ENCODE measurements at places on chromosomes 1 and 21.

- DNase-seq: no peak
Observed at GRCh38 chr1:22332795-22333499, 118.7 kb upstream of the ZBTB40 start.

DNA sequence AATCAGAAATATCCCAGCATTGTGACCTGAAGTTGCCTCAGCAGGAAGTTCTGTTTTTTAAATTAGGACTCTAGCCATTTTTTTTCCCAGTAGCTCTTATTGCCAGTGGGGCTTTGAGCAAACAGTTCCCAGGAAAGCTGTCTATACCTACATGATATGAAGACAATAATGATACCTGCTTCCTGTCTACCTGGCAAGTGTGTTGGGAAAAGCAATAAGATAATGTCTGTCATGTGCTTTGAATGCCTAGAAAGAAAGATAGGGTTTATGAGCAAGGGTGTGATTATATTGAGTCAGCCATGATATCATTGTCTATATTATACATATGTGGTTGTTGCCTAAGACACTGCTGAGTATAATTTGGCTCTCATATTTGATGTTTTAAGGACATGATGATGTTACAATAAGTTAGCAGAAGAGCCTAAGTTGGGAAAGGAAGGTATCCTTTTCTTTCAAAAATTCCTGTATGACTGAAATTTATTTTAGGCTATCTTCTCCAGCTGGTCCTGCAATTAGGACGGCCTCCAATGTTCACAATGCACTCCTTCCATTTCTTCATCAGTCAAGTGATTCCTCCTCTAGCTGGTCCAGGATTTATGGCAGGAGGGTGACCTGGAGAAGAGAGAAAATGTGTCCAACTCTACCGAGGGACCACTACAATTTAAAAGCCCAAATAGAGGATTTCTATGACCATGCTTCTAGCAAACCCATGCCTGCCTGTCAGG is 99.6 kb upstream of the CDC42BPA start:
- DNase-seq: no peak

DNA sequence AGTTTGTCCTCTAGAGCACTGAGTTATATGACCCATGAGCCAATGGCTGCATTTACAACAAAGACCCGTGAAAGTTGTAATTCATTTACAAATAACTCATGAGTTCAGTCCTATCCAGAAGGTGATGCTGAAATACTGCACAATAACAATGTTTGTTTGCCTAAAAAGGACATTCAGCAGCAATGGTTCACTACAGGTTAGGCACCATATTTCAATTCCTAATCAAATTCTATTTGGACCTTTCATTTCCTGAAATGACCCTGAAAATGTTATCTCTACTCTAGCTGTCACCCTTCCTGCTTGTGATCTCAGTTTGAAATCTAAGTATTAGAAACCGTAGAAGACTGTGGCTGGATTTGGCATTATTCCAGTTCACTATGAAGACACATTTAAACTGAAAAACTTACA is 191.2 kb upstream of the SAMSN1 start:
- no peak for DNase-seq

- no peak for DNase-seq
Observed at GRCh38 chr1:50271337-50271736, 151.9 kb downstream of the DMRTA2 start.

- DNase-seq: no peak
Observed at GRCh38 chr1:119114786-119115185, 25.7 kb downstream of the WARS2 start.

DNA sequence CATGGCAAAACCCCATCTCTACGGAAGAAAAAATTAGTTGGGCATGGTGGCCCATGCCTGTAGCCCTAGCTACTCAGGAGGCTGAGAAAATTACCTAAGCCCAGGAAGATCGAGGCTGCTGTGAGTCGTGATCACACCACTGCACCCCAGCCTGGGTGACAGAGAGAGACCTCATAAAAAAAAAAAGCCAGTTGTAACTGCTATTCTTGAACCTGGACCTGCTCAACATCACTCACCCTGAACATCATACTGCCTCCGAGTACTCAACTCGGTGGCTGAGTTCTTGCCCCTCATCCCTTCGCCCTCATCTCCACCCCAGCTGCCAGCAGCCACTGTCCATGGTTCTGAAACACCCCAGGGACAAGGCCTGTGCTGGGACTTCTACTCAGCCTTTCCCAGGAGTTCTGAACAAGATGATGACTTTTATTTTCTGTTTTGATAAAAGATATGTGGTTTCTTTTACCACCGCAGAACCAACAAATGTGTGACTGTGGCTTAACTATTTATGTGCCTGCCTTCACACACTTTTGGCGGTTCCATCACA is 5.4 kb upstream of the DISP3 start:
- DNase-seq: no peak

GRCh38 chr1:220426989-220427388 is 100.9 kb upstream of the MARK1 start:
- DNase-seq: no peak

DNA sequence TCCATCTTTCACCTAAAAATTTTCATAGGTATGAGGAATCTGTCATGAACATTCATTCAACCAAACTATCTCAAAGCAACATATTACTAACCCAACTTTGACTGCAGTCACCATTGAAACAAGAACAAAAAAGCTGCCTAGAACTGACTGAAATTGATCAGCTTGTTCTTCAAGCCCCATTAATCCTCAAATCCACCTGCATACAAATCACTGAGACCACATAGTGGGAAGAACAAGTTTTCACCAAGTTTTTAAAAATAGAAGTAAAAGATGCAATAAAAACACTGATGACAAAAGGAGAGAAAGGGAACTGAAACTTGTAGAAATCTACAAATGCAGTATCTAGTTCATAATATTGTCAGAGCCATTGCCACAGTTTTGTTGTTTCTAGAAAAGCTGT is 6.1 kb downstream of the SORT1 start:
- DNase-seq: no peak

- DNase-seq: no peak
Observed at GRCh38 chr1:5312293-5312674, 657.9 kb downstream of the AJAP1 start.

- DNase-seq: no peak
Observed at GRCh38 chr1:172821609-172822274, 162.8 kb downstream of the FASLG start.

DNA sequence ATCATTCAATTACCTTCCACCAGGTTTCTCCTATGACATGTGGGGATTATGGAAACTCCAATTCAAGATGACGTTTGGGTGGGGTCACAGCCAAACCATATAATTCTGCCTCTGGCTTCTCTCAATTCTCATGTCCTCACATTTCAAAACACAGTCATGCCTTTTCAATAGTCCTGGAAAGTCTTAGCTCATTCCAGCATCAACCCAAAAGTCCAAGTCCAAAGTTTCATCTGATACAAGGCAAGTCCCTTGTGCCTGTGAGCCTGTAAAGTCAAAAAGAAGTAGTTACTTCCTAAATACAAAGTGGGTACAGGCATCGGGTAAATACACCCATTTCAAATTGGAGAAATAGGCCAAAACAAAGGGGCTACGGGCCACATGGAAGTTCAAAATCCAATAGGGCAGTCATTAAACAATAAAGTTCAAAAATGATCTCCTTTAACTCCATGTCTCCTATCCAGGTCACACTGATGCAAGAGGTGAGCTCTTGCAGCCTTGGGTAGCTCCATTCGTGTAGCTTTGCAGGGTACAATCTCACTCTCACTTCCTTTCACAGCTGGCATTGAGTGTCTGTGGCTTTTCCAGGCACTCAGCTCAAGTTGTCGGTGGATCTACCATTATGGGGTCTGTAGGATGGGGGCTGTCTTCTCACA is 112.9 kb downstream of the FCRL5 start:
- no peak for DNase-seq

GRCh38 chr1:208002672-208003071 is 91.7 kb upstream of the CD34 start:
- no peak for DNase-seq

GRCh38 chr1:113255720-113256347 is 134.5 kb upstream of the MAGI3 start:
- DNase-seq: no peak

Measured in CD4-positive, alpha-beta T cell (primary cell).